ENCODE measurements at places on chromosomes 7 and 10. TPM values are rescaled to one million over a fixed set of nuclear protein-coding genes. Genes with fewer than 3 reads are reported as not detected.

Gene SPDYE2B
- polyA plus RNA-seq, result not detected

Gene NPY4R
- polyA plus RNA-seq, result 0.37 TPM

Gene MLXIPL
- 0.10 TPM for polyA plus RNA-seq

Gene LIPF
- not detected for polyA plus RNA-seq

Gene CYP2C8
- polyA plus RNA-seq, result 0.03 TPM

Gene GPR15LG
- not detected for polyA plus RNA-seq

Gene DOCK1
- 9.3 TPM for polyA plus RNA-seq

GRCh38 chr10:60508037-60508436, 118.4 kb upstream of the ANK3 start:
- DNase-seq, result no peak

GRCh38 chr7:64574540-64575099, 11.7 kb upstream of the ZNF680 start:
- no peak for DNase-seq

- peak; percentile 76 for DNase-seq
These were observed 326.3 kb downstream of the CCSER2 start for GRCh38 chr10:84654671-84655070.

DNA sequence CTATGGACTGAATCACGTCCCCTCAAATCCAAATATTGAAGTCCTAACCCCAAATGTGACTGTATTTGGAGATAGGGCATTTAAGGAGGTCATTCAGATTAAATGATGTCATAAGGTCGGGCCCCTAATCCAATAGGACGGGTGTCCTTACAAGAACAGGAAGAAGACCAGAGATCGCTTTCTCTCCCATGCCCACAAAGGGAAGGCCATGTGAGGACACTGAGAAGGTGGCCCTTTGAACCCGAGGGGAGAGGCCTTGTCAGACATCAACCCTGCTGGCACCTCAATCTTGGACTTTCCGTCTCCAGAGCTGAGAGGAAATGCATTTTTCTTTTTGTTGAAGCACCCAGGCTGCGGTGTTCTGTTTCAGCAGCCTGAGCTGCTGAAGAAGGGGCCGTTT, 72.3 kb upstream of the KLF6 start:
- DNase-seq, result no peak

GRCh38 chr7:22447762-22448161, 52.2 kb downstream of the STEAP1B start:
- DNase-seq, result no peak

GRCh38 chr7:38429057-38429456, 155.6 kb upstream of the TARP start:
- no peak for DNase-seq

GRCh38 chr10:57917019-57917418, 350.7 kb downstream of the IPMK start:
- DNase-seq, result no peak

DNA sequence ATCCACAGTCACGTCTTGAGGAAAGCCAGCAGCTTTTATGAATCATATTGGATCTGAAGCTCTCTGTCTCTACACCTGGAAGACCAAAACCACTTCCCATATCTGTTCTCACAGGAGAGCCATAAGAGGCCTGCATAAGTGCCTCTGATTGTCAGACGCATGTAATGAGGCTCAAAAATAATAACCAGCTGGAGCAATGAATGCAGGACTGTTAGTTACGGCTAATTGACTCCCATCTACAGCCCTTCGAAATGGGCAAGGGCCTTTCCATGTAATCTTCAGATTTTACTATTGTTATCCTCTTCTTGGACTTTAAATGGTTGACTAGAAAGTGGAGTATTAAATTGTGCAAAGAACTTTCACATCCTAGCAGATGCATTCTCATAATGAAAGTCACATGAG, 4.4 kb upstream of the SEMA3C start:
- DNase-seq, result no peak

DNA sequence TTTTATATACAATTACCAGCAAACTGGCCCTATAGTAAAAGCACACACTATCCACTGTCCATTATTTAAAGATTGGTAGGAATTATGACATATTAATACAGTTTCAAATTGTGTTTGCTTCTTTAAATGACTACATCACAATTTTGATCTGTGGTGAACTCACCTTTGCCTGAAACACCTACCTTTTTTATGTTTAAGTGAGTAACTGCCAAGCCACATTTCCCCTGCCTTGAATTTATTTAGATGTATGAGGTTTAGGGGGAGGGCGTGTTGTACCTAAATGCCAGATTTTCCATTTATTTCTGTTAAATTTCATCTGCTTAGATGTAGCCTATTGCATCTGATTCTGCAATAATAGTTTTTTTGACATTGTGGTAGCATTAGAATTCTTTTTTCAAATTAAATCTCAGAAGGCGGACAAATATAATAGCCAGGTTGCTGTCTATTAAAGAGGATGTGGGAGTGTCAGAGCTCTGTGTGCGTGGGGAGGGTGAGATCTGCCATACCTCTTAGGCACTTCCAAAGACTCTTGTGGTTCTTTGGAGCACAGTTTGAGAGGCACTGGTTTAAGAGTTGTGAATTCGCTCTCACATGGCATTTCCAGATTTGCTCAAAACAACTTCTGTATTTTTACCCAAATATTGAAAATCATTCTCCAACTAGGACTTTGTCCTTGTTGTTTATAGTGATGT, 13.8 kb downstream of the PIK3CG start:
- DNase-seq, result no peak

DNA sequence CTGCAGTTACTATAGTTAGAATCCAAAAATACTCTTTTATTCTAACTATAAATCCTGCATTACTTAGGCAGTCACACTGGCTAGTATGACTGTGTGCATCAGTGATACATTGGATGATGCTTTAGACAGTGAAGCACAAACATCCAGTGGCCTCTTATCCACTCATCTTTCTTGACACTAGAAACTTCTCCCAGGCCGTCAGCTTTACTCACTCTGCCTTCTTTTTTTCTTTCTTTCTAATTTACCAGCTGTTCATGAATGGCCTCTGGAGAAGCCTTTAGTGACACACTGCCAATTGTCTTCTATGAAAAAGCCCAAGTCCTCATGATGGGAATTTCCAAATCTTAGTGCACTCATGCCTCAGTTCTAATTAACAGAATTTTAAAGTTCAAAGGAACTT, 26.2 kb upstream of the C10orf90 start:
- DNase-seq, result no peak

DNA sequence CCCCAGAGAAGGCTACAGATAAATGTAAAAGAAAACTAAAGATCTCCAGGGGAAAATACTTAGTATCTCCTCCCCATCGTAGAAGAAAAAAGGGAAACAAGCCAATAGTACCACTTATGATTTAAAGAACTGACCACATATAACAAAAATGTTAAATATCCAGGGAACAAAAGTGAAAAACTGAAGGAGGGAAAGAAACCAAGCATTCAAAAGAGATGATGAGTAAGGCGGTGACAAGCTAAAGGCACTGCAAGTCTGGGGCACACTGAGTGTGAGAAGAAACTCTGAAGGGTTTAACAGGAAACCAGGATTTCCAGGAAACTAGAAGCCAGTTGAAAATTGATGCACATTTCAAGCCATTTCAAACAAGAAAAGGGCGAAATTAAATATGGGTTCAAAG, 226.3 kb downstream of the AHR start:
- peak; percentile 44 for DNase-seq

Data from mammary epithelial cell (primary cell).